ENCODE measurements at places on chromosomes 5 and 9.

GRCh38 chr9:37840560-37841194, 40.1 kb downstream of the DCAF10 start:
- DNase-seq = no peak

GRCh38 chr9:70616228-70616990, 202.0 kb upstream of the KLF9 start:
- no peak for DNase-seq

DNA sequence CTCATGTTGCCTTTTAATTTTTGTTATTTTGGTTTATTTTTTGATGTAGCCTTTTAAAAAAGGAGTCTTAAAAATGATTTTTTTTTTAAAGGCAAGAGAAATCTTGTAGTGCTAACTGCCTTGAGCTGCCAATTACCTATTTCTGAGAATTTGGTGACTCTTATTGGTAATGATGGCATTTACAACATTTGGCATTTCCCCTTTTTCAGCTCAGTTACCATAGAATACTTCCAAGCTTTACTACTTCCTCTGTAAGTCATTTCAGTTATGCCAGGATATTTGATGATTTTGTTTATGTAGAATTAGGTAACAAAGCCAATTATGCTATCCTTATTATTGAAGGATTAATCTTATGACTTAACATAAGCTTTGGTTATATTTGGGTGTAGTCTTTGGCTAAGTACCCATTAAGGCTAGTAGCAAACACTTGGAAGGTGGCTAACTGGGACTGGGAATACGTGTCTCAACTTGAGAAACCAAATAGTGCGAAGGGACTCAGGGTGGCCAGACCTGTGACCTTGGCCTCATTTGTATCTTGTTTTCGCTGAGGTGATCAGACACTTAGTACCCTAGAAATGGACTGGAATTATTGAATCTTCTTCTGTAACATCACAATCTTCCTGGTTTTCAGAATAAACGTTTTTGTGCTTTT, 27.7 kb downstream of the CDC37L1 start:
- DNase-seq = no peak

GRCh38 chr5:52829664-52830063, 41.9 kb downstream of the ITGA1 start:
- DNase-seq = no peak

- peak; percentile 35 for DNase-seq
Observed at GRCh38 chr9:17134396-17135294, at the start of gene CNTLN. TSS of gene CNTLN (plus strand) at chr9:17135040. CDS start at chr9:17135066, 26 bp downstream.

DNA sequence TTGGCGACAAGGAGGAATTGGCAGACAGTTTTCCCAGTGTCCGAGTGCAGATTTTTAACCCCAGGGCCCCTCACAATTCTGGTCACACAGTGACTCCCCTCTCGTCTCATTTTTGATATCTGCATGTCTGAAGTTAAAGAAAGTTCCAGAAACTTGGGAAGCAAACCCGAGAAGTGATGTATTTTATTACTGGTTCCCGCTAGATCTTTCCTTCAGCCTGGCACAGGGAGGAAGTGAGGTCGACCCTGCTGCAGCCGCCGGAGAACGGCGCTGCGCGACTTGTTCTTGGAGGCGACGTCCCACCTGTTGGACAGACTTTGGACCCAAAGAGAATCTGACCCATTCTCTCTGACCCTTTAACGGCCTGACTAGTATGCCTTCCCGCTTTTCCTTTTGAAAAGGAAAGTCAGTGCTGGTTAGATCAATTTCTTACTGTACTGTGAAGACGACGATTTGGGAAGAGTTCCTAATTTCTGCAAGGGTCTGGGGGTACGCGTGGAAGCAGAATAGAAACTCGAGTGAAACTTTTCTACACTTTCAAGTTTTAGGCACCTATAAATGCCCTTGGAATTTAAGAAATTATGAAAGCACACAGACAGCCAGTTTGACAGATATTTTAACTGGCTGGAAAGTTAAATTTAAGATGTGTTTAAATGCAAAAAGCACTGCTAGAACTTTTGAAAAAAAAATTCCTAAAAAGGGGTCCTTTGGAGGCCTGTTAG, 744 bp downstream of the OTULIN start:
- peak; percentile 18 for DNase-seq

DNA sequence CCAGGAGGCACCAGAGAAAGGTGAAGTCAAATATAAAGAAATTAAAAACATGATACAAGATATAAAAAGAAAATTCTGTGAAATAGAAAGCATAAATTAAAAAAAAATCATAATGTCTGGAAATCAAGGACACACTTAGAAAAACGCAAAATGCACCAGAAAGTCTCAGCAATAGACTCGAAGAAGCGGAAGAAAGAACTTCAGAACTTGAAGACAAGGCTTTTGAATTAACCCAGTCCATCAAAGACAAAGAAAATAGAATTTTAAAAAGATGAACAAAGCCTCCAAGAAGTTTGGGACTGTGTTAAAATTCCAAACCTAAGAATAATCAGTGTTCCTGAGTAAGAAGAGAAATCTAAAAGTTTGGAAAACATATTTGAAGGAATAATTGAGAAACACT, 168.3 kb downstream of the PRR16 start:
- no peak for DNase-seq

DNA sequence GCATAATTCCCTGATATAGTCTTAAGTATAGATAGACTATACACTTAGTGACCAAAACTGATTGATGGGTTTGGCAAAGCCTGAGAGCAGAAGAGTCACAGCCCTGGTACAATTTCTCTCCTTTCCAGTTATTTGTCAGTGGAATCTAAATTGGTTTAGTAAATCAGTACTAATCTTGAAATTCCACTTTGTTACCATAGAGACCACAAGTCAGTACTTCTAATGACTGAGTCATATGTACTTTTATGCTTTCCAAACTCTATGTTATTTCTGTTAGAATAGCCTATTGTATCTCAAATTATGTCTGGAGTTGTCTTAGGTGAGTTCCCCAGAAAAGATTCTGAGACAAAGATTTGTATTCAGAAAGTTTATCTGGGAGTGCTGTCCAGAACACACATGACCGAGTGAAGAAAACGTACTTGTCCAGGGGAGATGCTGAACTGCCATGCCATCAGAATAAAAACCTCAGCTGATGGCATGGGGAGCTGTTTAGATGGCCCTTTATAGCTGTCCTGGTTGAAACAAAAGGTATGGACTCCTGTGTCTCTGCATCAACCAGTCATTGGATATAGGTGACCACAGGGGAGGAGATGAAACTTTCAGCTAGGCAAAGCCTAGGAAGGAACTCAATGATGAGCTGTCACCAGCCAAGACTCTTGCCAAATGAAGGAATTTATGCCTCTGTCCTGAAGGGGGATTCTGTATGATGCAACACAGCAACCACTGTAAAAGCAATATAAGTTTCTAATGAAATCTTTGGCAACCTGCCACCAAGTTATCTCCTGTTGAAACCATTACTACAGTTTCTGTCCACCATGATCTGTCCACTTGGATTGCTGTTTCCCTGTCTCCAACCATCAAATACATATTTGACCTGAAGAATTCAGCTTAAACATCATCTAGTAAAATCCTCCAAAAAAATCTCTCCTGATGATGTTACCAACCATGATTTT, 18.0 kb upstream of the SMC2 start:
- no peak for DNase-seq

- no peak for DNase-seq
Observed at GRCh38 chr5:159184858-159185381, 24.4 kb downstream of the RNF145 start.

DNA sequence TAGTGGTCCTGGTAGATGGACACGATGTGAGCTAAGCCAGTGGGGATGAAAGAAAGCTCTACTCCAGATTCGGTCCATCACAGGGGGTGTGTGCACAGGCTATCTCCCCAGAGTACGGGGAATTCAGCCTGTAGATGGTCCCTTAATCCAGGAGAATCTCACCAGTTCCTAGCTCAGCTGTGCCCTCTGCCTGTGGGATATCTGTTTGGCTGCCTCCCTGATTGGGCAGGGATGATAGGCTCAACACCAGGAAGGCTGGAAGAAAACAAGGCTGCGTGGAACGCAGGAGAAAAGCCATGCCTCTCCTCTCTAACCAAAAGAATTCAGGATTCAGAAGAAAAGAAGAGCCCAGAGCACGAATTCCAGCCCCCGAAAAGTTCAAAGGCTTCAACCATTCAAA, 40.9 kb downstream of the VLDLR start:
- no peak for DNase-seq

GRCh38 chr5:16049761-16050160, 129.8 kb downstream of the MARCHF11 start:
- DNase-seq = no peak

- no peak for DNase-seq
Observed at GRCh38 chr9:15485836-15486666, 24.7 kb downstream of the PSIP1 start.

- no peak for DNase-seq
Observed at GRCh38 chr5:108953940-108954339, 206.2 kb downstream of the FER start.

GRCh38 chr5:91229031-91229727, 153.9 kb downstream of the ARRDC3 start:
- DNase-seq = no peak

DNA sequence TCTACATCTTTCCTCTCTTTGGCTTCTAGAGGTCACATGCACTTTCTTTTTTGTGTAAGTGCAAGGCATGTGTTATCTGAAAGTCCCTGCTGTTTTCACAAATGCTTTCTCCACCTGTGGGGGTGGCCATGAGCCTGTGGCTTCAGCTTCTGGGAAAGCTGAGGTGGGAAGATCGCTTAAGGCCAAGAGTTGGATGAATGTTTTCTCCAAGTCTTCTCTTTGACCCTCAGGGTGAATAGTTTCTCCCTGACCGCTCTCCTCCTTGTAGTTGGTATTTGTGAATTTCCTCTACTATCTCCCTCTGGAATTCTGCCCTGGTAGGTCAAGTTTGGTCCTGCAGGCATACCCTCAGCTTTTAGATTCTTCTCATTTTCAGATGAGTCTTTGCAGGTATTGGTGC, 74.2 kb downstream of the UGCG start:
- DNase-seq = no peak

DNA sequence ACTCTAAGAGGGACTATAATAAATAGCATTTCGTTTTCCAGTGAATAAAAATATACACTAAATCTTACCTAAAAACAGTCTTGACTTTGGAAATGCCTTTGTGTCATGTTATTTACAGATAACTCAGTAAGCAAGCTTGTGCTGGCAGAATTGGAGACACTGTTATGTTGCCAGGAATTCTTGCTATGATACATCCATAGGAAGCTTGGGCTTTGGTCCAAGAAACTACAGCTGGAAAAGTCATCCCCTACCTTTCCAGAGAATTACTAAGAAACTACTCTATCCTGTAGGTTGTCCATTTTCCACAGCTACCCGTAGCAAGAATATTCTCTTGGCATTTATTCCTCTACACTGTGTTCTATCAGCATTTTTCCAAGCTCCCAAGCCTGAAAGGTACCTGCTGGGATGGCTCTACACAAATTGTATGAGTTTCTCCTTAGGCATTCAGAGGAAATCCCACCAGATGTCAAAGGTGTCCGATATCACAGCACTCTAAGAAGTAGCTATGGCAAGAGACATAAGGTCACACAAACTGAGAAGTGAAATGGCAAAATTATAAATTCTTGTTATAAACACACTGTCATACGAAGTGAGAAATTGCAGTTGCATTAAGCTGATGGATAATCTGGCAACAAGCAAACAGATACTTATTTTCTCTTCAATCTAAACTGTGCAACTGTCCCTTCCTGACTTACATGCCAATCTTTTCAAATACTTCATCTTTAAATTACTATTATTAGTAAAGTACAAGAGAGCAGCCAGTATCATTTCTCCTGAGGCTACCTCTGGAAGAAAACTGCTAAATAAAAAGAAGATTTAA, 68.5 kb downstream of the MCTP1 start:
- DNase-seq = no peak

Measured in stimulated activated CD4-positive, alpha-beta T cell treated with anti-CD3 and anti-CD28 coated beads, Interleukin-12 subunit alpha, Interleukin-12 subunit beta, amount 100 ng/mL, for 48 hours (primary cell).